ENCODE measurements at places on chromosomes 1 and 21.

- no peak for DNase-seq
Measured at GRCh38 chr1:232554409-232554808, 75.5 kb downstream of the SIPA1L2 start.

DNA sequence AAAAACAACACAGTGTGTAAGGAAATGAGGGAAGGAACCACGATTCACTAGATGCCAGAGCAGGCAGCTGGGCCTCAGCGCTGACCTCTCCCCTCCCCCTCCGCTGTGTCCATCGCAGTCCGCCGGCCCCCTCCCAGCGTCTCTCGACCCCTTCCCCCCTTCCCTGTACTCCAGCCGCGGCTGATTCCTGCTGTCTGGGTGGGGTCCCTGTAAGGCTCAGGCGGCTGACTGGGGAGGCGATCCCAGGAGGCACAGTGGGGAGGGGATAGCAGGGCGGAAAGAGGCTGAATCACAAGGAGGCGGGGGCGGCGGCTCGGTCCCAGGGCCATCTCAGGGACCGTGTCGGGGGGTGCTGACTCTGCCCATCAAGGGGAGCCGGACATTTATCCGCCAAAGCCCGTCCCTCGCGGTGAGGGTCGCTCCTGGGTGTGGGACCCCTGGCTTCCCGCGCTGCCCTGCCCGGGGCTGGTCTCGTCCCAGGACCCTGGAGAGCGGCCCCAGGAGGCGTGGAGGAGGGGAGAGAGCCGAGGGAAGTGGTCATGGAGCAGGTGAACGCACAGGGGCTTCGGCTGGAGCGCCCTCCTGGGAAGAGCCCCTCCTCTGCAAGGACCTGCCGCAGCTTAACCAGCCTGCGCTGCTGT is 241.9 kb downstream of the PTPRU start:
- DNase-seq, result no peak

DNA sequence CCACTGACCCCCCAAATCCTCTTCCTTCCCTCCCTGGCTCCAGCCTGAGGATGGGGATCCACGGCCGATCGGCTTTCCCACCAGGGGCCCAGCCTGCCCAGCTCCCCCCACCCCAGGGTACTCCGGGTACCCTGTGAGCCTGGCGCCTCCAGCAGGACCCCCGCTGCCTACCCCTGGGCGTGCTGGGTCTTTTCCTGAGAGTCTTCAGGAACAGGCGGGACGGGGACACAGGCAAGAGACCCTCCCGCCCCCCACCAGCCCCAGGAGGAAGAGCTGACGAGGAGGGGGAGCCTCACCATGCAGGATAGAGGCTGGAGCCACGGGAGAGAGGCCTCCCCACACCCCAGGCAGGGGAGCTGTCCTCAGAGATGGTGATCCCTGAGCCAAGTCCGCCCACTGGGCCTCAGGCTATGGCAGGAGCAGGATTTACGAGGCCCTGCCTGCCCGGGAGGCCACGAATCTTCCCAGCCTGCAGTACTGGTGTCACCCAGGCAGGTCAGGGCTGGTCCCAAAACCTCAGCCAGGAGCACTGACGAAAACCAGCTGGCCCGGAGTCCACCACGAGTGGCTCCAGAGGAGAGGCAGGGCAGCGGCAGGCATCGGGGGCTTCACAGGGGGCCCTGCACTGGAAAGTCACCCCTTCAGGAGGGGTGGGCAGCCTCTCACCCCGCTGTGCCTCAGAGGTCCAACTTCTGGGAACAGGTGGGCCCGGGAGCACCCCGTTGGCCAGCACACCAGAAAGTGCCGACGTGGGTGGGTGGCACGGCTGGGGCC is 58.0 kb downstream of the MEGF6 start:
- DNase-seq, result no peak

DNA sequence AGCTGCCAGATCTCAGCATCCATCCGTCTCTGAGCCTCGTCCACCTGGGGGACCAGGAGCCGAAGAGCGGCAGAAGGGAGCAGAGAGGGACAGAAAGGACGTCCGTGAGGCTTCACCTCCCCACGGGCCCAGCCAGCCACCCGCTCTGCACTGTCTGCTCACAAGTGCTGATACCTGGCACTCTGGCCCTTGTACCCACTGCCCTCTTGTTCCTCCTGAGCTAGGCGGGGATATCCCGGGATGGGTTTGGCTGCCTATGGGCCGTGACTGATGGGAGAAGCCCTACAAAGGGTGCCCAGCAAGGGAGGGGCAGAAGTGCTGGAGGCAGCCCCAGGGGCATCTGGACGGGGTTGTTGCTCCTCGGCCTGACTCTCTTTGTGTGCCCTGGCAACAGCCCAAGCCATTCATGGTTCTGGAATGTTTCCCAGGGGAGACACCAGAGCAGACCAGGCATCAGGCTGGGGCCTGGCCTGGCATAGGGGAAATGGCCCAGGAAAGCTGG is 57.6 kb downstream of the LDLRAD2 start:
- DNase-seq, result no peak

GRCh38 chr1:63316598-63316983 is 5.8 kb upstream of the FOXD3 start:
- DNase-seq, result no peak

DNA sequence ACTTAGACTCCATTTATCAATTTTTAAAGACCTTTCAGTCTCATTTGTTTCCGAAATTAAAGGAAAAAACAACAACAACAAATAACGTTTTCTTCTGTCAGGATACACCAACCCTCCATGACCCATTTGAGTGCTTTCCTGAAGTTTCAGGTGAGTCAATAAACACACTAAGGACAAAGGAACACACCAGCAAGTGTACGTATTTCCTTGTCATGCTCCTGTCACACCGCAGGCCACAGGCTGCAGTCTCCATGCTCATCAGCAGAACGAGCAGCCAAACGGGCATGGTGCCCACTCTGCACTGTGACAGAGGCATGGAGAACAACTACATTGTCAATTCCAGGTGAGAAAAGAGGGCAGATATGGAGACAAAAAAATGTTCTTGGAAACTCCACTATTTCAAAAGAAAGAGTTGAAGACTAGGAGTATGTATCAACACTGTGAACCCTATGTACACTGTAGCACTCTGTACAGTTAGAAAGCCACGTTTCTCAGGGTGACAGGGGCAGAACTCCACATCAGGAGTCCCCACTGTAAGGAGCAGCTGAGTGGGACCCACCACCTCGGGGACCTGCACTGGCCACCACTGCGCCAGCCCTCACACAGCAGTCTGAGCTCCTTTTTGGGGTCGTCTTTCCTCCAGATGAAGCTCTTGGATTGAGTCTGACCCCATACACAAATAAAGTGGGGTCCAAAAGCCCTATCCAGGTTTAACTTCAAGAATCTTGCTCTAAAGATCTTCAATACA is 2.6 kb downstream of the PTTG1IP start:
- DNase-seq, result no peak

DNA sequence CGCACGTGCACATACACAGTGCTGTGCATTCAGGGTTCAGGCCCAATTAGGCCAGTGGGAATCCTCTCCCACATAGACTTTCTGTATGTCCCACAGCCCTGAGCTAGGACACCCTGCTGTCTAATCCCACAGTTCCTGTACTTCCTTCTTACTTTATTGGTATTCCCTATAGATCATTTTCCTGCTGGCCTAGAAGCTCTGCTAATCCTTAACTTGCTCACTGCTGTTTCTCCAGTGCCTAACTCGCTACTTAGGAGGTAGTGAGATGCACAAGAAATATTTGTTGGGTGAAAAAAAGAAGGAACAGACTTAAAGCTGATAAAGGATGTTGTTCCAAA is 34.1 kb upstream of the FHAD1 start:
- DNase-seq, result no peak

DNA sequence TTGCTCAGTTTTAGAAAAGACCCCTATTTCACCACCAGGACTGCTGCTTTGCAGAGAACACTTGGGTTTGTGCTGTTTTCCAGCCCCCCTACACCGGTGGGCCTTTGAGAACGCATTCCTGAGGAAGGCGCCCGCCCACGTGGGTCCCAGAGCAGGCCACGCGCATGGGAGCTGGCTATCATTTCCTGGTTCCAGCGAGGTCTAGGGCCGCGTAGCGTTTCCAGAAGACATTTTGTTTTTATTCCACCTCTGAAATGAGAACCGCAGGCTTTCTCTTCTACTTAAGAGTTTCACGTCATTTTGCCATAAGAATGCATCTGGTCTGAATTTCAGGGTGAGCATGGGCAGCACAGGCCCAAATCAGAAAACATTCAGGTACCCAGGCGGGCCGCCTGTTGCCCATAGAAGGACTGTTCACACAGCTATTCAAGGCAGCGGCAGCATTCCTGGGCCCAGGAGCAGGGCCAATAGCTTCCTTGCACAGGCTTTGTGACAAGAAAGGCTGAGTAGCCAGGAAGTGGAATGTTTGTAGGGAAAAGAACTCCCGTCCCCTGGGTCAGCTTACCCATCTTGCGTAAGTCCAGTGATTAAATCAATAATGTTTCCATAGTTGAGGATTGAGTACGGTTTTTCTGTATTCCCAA is 1.4 kb upstream of the KLHL21 start:
- DNase-seq, result no peak

GRCh38 chr1:51444096-51444495 is 75.0 kb downstream of the EPS15 start:
- DNase-seq, result peak; percentile 18

DNA sequence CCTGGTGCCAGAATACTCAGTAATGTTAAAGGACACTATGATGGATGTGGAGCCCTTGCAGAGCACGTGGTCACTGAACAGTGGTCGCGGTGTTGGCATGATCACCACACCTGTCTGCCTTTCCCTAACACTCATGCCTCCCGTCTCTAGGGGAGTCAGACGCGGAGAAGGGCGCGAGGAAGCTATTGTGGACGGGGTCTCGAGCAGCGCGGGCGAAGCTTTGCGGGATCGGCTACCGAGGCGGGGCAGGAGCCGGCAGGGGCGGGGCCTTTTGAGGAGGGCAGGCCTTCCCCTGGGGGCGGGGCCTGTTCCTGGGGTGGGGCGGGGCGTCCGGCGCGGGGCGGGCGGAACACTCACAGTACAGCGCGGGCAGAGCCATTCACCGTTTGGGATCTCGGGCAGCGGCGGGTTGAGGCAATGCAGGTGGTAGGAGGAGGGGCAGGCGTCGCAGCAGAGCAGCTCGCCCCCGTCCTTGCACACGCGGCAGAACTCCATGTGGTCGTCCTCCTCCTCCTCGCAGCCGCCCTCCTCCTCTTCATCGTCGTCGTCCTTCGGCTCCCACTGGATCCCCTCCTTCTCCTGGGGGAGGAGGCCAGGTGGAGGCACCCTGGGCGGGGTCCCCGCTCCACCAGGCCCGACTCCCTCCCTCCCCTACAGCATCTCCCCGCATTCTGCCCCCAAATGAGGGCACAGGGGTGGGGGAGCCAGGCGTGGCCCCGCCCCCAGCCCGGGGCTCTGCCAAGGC is 31.5 kb downstream of the CHD5 start:
- DNase-seq, result peak; percentile 88

GRCh38 chr1:43979528-43980254 is 681 bp downstream of the B4GALT2 start:
- DNase-seq, result peak; percentile 76

GRCh38 chr1:70896224-70896623 is 151.4 kb downstream of the PTGER3 start:
- DNase-seq, result no peak

DNA sequence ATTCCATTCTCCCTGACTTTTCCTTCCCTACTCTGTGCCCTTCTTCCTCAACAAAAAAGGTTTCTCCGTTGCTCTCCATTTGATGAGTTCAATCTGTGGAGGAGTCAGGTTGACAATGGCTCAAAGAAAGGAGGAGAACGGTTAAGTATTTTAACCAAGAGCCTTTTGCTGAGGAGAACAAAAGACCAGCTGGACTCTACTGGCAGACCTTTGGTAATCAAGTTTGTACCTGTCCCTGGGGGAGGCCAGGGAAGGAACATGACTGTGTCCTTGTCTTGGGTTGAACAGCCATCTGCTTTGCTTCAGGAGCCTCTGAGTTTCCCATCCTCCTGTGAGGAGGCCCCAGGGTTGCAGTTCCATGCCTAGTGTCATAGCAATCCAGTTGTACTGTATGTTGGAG is 29.9 kb downstream of the TTF2 start:
- DNase-seq, result no peak

- no peak for DNase-seq
Measured at GRCh38 chr1:944341-945325, 14.4 kb downstream of the NOC2L start.

- no peak for DNase-seq
Measured at GRCh38 chr1:100325415-100326324, 26.6 kb upstream of the CDC14A start.

DNA sequence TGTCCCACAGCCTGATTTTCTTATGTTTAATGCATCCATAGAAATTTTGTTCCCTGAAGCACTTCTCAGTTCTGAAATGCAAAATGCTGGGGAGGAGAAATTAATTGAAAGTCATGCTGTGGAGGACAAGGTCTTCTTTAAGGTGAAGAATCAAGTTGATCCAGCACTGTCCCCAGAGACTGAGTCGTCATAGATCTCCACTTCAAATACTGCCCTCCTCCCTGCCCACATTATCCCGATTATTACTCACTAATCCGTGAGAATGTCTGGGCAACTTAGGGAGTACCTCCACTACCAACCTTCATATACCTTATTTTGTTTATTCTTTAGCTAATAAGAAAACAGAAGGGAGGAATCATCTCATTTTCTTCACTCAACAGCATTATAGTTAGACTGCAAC is 70.0 kb upstream of the FMN2 start:
- no peak for DNase-seq

DNA sequence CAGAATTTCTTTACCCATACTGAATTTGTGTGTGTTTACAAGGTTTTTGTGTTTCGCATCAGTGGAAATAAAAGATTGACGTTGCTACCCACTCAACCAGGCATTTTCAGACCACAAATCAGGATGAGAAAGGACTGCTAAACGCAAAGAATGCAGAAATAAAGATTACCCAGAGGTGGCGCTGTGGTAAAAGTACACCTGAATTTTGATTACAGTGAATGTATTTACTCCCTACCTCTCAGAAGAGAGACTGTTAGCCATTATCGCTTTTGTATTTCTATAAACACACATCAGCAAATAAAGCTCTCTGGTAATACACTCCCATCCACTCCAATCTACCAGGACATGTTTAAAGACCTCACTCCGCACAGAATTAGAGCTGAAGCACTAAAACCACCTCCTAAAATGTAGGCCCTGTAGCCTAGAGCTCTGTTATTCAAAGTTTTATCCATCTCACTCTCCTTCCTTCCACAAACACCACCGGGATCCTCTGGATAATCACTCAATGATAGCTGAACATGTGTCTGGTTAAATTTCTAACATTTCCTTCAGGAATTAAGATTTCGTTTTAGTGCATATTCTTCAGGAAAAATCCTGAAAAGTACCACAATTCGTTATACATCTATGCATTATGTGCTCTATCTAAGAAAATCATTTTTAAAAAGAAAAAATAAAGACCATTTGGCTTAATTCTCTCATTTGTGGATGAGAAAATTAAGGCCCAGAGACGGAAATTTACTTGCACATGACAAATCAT is 2.5 kb upstream of the LMO4 start:
- peak; percentile 52 for DNase-seq

GRCh38 chr1:90798344-90798743 is 81.2 kb upstream of the BARHL2 start:
- no peak for DNase-seq

DNA sequence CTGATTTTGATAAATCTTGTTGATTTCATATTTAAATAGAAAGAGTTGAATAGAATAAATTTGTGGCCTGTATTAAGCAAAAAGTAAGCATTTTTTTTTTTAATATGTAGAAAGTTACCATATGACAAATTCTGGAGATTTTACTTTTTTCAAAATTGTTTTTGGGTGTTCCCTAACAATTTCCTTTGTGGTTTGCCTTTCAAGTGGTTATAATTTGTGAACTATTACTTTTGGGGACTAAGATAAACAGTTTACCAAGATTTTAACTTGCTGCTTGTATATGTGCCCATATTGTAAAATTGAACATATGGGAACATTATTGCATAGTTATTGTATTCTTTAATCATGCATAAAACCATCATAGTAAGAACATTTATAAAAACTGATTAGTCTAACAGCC is 34.6 kb downstream of the SLC30A7 start:
- DNase-seq, result no peak
